Trophoblast cell (in vitro differentiated cells and primary cell): ENCODE measurements at places on chromosomes 7 and 10.

GRCh38 chr10:79159785-79160184, 91.0 kb downstream of the ZMIZ1 start:
- no peak for DNase-seq

GRCh38 chr10:70903262-70903921, 15.0 kb upstream of the PCBD1 start:
- no peak for DNase-seq

DNA sequence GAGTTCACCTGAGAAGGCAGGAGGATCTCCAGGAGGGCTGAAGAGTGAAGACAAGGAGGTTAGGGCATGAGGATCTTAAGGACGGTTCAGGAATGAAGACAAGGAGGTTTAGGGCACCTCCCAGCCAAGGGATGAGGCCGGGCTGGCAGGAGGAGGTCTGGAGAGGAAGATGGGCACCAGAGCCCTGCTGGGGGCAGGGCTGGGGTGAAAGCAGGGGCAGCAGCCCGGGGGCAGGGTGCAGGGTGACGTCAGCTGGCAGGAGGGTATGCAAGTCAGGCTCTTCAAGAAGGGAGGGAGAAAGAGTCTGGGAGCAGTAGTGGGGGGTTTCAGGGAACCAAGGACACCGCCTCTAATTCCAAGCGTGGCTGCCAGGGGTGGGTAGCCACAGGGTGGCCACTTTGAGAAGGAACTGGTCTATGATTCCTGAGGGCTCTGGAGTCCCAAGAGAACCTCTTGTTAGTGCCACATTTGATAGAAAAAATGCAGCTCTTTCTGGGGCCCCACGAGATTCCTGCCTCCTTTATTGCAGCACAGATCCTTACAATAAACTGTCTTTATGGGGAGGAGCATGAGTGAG, 101.6 kb downstream of the C10orf90 start:
- no peak for DNase-seq

- no peak for DNase-seq
Observed at GRCh38 chr7:70589590-70589989, 542.4 kb upstream of the GALNT17 start.

- no peak for DNase-seq
Observed at GRCh38 chr10:75531571-75532031, 100.2 kb downstream of the LRMDA start.

DNA sequence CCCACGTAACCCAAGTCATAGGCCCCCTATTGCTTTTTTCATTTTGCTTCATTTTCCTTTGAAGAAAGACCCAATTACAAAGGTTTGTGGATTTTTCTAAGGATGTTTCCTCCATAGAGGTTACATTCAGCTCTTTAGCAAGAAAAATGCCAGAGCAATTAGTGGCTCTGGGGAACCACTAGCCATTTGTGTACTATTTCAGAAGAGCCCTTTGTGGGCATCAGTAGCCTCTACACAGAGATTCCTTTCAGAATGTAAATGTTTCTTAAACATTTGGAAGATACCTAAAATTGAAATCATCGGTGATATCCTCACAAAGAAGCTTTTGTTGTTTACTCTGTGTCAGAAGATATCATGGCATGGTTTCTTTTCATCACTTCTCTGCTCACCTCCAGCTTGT, 291.0 kb upstream of the KMT2E start:
- no peak for DNase-seq

DNA sequence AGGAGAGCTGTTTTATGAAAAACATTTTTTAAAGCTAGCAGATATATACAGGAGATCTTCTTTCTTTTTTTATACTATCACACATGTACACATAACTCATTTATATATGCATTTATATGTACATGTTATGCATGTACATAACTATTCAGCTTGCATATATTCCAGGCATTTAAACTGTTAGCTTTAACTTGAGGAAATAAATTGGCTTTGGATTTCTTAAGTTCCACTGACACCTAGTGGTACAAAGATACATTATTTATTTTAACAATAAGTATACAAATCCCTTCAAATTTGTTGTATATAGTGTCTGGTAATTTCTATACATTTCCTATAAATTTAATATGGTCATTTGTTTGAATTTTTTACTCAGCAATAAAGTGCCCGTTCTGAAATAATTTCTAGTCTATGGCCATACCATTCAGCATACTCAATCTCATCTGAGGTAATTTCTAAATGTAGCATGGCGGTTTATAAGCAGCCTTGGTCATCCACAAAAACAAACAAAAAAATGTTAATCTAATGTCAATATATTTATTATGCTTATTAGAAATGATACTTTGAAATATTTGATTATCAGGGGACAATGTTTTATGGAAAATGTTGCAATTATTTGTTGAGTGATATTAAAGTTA, 11.6 kb downstream of the ZDHHC6 start:
- DNase-seq, result peak; percentile 81

- peak; percentile 63 for DNase-seq
Observed at GRCh38 chr7:46461334-46461777, 540.3 kb upstream of the IGFBP3 start.

DNA sequence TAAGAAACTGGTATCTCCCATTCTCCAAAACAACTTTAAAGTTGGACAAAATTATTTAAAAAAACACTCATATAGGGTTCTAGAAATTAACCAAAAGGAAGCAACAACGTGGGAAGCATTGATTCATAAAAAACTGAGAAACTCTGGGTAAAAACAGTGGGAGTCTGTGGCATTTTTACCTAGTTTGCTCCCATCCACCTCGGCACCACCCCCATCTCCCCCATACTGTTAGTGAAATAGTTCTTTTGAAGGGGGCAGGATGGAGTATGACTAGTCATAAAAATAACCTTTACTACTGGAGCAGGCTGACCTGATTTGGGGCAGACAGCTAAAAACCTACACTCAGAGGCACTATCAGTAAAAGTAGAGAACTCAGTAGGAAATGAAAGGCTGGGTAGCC, 123.2 kb downstream of the AVL9 start:
- DNase-seq, result no peak

GRCh38 chr10:100131571-100131970, 49.9 kb upstream of the CPN1 start:
- no peak for DNase-seq

- DNase-seq, result no peak
Observed at GRCh38 chr10:62456611-62457101, 82.5 kb downstream of the ZNF365 start.

DNA sequence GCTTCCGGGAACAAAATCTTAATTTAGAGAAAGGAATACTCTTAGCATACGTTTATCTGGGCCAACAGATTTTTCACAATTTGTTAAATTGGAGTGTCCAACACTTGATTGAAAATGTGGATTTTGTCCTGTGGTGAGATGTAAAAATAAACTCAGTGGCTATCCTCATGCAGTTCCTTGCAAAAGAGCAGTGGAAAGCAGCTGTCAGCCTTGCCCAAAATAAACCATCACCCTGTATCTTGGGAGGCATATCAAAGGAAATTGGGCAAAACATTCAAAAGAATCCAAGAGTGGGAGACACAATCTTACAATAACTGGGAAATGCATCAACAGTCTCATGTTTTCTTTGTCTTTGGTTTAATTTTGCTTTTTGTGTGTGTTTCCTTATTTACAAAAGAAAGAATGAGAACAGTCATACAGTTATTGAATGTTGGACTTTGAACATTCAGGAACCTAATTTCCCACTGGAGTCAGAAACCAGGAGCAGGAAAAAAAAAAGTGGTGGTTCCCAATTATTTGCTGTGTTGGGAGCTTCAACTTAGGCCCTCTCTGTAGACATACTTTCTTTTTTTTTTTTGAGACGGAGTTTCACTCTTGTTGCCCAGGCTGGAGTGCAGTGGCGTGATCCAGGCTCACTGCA, 44.4 kb upstream of the DGKI start:
- DNase-seq, result no peak

- no peak for DNase-seq
Observed at GRCh38 chr7:157905651-157906461, 569.1 kb downstream of the DNAJB6 start.

DNA sequence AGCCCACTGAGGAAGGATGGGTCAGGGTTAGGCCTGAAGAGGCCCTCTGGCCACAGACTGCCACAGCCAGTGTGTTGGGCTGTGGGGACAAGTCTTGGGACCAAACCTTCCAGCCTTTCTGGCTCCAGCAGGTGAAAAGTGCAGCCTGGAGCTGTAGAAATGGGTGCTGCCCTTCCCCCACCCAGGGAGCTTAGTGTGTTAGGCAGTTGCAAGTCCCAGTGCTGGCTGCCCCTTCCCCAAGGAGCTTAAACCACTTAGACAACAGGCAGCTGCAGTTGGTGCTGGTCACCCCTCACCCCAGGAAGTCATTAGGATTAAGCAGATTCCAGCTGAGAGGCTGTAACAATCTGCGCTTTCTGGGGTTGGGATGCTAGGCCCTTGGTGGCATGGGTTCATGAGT, 563.3 kb downstream of the NRG3 start:
- no peak for DNase-seq

DNA sequence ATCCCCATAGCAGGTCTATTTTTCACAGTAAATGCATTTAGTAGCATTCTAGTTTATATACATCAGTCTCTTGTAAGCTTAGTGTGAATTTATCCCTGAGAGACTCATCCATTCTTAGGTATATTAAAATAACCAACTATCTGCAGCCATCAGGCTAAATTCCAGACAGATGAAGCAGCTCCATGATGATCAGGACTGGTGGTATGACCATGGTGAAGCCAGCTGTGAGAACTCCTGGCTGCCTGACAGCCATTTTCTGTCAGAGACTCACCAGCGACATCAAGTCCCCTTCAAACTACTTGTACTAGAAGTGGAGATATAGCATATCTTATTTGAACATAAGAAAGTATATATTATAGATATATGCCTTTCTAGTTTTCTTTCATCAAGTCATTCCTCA, 70.3 kb upstream of the GSDME start:
- DNase-seq, result peak; percentile 61

GRCh38 chr10:119299531-119299930, 92.2 kb downstream of the GRK5 start:
- DNase-seq, result no peak

DNA sequence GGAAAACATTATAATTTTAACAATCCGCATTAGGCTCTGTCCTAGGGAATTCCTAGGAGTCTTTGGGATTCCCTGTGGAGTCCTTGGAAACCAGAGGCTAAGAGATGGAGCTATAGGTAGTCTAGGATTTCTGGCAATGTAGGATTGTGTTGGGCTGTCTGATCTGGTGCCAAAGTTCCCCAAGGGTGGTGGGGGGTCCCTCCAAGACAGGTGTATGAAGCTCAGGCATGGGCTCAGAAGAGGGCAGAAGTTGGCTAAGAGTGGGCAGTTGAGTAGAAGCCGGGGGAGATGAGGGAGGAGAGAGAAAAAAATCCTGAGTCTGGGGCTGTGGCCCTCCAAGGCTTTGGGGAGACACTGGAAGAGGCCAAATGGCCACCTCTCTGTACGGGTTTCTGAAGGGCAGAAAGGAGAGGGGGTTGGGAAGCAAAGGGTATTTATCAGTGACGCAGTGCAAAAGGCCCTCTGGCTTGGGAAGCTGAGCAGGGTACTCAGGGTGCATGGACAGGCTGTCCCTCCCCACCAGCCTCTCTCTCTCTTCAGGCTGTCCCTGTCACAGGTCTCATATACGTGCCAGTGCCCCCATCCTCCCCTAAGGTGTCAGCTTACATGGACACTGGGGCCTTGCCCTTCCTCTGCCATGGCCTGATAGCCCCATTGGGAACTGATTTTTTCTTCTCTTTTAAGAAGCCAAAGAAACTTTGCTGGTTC, 929 bp downstream of the HOXA6 start:
- no peak for DNase-seq

DNA sequence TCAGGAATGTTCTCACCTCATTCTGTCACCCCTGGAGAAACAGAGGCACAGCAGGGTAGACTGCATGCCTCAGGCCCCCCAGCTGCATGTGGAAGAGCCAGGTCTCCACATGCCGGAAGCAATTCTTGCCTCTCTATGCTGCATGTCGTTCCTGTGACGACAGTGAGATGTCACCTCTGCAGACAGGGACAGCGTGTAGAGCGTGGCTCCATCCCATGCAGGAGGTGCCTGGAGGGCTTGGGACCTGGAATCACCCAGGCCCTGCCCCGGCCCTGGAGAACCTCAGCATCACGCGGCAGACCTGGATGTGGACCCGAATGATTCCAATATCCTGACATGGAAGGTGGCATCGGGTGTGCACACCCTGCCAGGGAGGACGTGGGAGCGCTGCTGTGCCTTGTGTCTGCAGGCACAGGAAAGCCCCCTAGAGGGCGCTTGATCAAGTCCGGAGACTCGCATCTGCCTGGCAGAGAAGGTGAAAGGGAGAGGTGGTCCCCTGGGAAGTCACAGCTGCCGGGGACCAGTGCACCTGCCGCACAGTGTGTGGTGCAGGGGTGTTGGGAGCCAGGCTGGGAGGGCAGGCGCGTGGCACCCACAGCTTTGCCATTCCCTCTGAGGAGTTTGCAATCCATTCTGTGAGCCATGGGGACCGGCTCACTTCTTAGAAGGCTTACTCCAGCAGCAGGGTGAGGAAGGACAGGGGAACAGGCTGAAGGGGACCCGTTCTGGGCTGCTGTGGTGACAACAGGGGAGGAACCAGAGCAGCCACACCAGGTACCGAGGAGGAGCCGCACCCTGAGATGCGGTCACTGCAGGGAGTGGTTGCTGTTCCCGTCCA, 45.3 kb upstream of the EN2 start:
- DNase-seq, result peak; percentile 61
